Midbrain (tissue), 1 donor: ENCODE measurements at places on chromosomes 6 and 20.

DNA sequence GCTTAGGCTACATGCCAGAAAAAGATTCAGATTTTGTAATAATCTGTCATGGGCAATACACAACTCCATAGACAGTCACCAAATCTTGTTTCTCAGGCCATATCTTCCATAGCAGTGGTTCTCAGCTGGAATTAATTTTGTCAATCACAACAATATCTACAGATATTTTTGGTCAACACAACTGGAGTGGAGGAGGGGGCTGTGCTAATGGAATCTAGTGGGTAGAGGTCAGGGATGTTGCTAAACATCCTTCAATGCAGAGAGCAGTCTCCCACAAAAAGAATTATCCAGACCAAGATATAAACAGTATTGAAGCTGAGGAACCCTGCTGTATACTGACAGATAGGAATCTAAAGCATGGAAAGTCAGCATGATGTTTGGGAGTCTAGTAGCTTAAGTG, 174.6 kb downstream of the UBE3D start:
- no peak for DNase-seq

DNA sequence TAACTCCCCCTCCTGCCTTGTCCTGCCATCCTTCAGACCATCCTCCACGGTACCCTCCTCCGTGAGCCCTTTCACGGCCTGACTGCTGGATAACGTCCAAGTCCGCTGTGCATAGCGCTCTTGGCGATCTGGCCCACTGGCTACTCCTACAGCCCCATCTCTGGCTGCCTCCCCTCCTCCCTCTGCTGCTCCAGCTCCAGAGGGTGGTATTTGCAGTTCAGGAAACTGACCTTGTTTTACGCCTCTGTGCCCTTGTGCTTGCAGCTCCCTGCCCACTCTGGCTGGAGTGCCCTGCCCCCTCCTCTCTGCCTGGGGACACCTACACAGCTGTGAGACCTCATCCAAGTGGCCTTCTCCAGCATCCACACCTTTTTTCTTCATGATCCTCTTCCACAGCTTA, 6.5 kb upstream of the RREB1 start:
- DNase-seq: no peak

GRCh38 chr6:1636971-1637871, 27.5 kb downstream of the FOXC1 start:
- DNase-seq: no peak

GRCh38 chr20:22418738-22419137, 165.6 kb downstream of the FOXA2 start:
- DNase-seq: no peak

DNA sequence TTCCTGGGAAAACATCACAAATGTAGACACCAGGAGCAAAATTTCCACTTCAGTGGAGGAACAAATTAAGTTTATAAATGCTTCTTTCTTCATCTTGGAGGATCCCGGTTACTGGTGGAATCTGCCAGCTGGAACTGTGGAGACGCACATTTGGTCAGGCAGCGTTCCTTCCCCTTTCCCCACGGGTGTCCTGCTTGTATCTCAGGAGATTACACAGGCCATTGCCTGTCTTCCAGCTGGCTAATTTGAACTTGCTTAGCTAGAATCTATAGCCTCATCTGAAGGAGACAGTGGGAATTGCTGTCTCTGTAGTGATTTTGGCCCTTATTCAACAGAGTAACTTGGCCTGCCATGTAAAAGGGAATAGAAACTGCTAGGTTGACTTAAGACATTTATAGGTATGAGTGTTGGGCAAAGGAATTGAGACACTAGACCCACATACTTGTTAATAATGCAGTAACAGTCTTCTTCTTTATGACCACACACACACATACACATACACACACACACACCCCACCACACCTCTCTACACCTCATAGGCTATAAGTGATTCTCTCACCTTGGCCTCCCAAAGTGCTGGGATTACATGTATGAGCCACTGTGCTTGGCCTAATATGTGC, 34.4 kb downstream of the TSBP1 start:
- DNase-seq: no peak

- DNase-seq: no peak
These were observed 28.9 kb upstream of the CCR6 start for GRCh38 chr6:167093922-167094432.

DNA sequence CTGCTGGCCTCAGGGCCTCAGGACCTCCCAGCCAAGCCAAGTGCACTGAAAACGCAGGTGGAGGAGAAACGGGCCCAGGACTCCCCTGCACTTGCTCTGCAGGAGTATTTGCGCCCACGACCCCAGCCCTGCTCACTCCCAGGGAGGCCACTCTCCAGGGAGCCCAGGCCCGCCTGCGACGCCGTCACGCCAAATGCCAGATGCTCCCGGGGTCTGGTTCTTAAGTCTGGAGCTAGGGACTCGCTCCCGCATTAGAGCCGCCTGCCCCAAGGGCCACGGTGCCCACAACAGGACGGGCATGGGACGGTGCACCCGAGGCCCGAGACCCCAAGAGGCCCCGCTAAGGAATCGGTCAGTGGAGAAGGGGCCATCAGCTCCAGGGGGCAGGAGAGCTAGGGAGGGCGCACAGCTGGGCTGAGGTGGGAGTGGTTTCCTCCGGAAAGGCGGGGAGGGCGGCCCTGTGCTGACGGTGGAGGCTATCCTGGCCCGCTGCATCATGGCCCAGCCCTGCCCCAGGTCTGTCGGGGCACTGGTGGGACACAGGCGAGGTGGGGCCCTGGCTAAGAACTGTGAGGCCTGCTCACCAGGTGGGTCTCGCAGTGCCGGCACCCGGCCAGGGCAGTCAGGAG, 44.1 kb upstream of the CHRNA4 start:
- no peak for DNase-seq

DNA sequence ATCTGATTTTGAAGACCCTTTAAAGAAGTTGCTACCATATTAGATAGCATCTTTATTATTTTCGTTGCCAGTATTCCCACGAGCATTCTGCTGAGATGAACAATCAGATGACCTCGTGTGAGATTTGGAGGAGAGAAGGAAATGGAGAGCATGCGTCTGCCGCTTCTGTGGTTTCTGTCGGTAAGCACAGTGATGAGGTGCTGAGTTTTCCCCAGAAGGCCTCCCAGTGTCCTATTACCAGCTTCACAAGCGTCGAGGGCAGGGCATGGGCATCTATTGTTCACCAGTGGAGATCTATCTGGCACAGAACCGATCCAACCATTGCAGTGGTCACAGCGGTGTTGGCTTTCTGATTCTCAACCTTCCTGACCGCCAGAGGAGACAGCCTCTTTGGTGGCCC, 29.4 kb downstream of the TRAF3IP2 start:
- DNase-seq: no peak

GRCh38 chr6:108565893-108566292, 5.2 kb downstream of the FOXO3 start:
- DNase-seq: peak; percentile 62

DNA sequence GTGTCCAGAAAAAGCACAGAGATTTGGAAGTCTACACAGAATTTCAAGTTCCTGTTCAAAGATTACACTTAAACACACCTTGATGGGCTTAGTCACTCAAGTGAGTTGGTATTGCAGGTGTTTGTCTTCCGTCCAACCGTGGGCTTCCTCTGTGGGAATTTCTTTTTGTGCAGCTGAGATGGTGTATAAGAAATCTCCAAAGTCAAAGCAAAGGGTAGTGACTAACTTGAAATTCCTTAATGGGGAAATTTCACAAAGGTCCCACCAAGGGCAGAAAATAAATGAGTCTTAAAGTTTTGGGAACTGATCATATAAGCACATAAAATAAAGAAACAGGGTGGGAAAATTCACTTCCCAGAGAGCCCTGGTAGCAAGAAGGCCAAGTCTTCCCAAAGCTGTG, 102.0 kb upstream of the TNFAIP3 start:
- no peak for DNase-seq
